ENCODE measurements at places on chromosomes 1 and 21. TPM values are rescaled to one million over a fixed set of nuclear protein-coding genes. Genes with fewer than 3 reads are reported as not detected.
A peak's percentile ranks its signal among the peaks of the same experiment; 100 is the strongest.

- peaks cover 8% of the 10 kb centered on the region for H3K27me3 ChIP-seq
- H3K4me1 ChIP-seq: no peaks in the 10 kb centered on the region
- H3K36me3 ChIP-seq: no peaks in the 10 kb centered on the region
- no peak overlapping the region for H3K4me3 ChIP-seq
- no peak overlapping the region for H3K27ac ChIP-seq
Measured at GRCh38 chr1:228059634-228060457, 22.7 kb upstream of the ARF1 start.

GRCh38 chr1:5993556-5994491 is 1.6 kb upstream of the NPHP4 start:
- no peaks in the 10 kb centered on the region for H3K36me3 ChIP-seq
- peak overlapping the region; percentile 71 for H3K27ac ChIP-seq
- peaks cover 3% of the 10 kb centered on the region for H3K27me3 ChIP-seq
- peaks cover 22% of the 10 kb centered on the region for H3K4me1 ChIP-seq
- no peak for DNase-seq

DNA sequence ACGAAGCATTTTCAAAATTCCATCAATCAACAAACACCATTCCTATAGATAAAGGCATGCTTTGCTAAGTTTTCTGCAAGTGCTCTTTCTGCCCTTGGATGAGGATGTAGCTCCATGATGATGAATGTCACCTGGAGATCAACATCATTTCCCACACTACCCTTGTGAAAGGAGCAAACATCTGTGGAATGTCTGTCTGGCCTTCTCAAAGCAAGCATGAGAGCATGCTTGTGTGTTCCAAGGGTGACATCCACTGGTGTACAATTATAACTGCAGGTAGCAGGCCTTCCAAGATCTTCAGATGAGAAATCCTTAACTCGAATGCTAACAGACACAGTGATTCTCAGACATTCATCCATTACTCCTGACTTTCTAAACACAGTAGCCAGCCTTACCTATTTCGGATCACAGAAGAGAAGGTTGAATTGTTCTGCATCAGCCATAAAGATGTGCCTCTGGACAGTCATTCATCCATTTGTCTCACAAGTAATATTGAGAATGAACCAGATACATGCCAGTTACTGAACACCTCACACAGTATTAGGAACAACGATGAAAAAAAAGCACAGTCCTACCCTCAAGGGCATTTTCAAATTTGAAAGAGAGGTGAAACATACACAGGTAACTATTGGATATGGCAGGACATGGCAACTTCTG is 162.4 kb downstream of the TPR start:
- H3K36me3 ChIP-seq: peaks cover 5% of the 10 kb centered on the region
- no peak overlapping the region for H3K27ac ChIP-seq

Gene KIF26B
- total RNA-seq: 7.6 TPM

Gene BMP8B
- total RNA-seq: not detected

DNA sequence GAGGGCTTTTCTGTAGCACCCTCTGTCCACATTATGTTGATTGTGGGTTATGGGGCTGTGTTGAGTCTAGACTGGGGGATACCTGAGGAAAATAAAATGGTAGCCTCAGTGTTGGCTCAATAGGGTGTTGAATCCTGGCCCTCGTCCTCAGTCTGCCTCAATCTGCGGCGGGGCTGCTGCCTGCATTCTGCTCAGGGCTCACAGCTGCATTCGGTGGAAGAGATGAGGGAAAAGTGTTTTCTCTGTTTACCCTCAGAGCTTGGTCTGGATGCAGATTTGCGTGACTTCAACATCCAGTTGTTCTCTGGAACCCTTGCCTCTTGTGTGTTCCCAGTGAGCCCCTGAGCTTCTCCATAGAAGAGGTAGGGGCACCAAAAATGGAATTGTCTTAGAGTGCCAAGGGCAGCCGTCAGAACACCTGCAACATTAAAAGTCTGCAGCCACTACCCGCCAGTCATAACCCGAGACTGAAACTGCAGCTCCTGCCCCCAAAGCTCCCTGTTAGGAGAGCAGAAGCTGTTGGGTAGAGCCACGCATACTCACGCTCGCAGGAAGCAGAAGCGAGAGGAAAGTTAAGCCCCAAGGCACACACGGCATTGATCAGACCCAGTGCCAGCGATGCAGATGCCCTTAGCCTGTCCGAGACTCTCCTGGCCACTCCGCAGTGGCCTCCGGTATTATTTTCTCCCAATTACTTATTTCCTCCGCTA is 215.3 kb upstream of the C1orf174 start:
- no peaks in the 10 kb centered on the region for H3K27me3 ChIP-seq
- DNase-seq: no peak
- no peaks in the 10 kb centered on the region for H3K36me3 ChIP-seq
- H3K4me3 ChIP-seq: no peak overlapping the region
- H3K27ac ChIP-seq: no peak overlapping the region

Gene MIXL1
- total RNA-seq: 0.14 TPM

DNA sequence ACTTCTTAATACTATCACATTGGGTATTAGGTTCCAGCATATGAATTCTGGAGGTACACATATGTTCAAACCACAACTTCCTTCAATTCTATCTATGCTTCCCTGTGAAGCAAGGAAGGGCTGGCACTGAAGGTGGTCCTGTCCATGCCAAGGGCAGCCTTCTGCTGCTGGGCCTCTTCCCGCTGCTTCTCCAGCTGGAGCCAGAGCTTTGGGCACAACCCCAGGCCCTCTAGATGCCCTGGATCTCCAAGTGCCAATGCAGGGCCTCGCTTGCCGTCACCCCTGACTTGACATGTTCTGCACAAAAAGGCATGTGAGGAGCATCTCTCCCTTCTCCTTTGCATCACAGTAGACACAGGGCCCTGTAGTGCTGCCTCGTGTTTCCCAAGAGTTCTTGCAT is 62.6 kb downstream of the STYXL2 start:
- H3K27ac ChIP-seq: no peak overlapping the region
- no peak for DNase-seq
- peaks cover 1% of the 10 kb centered on the region for H3K27me3 ChIP-seq
- no peak overlapping the region for H3K4me3 ChIP-seq

DNA sequence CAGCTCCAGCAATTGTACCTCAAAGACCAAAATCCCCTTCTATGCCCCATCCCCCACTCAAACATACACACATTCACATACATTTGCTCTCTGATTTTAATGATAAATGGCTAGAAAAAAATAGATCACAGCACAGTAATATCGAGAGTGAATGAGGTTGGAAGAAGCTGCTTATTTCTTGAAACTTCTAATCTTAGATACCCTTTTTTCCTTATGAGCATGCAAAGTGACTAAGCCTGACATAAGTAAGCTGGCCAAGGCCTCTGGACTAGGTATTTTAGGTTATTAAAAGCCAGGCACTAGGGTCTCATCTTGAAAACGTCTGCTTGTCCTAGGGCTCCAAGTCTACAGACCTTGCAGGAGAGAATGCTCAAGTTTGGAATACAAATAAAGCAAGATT is 133.6 kb downstream of the TGFBR3 start:
- H3K36me3 ChIP-seq: peaks cover 7% of the 10 kb centered on the region
- no peak for DNase-seq
- no peak overlapping the region for H3K27ac ChIP-seq
- no peaks in the 10 kb centered on the region for H3K27me3 ChIP-seq
- peaks cover 46% of the 10 kb centered on the region for H3K4me1 ChIP-seq
- H3K4me3 ChIP-seq: no peak overlapping the region

Gene CDC20
- 157 TPM for total RNA-seq

DNA sequence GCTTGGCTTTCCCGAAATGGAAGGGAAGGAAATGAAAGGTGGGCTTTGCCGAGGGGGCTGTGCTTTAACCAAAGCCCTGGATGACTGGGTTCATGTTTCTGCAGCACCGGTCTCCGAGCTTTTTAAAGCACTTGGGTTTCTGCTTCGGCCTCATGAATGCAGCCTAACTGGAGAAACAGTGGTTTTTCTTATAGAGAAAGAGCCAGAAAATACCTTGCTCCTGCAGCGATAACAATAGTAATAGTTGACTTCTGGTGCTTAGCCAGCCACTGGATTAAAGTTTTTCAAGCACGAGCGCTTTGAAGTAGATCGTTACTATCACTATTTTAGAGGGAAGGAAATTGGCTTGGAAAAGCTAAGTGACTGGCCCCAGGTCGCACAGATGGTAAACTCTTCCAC is 500 bp upstream of the DOCK7 start:
- peak overlapping the region; percentile 96 for H3K4me3 ChIP-seq
- DNase-seq: peak; percentile 20
- no peaks in the 10 kb centered on the region for H3K27me3 ChIP-seq
- peak overlapping the region; percentile 88 for H3K27ac ChIP-seq

DNA sequence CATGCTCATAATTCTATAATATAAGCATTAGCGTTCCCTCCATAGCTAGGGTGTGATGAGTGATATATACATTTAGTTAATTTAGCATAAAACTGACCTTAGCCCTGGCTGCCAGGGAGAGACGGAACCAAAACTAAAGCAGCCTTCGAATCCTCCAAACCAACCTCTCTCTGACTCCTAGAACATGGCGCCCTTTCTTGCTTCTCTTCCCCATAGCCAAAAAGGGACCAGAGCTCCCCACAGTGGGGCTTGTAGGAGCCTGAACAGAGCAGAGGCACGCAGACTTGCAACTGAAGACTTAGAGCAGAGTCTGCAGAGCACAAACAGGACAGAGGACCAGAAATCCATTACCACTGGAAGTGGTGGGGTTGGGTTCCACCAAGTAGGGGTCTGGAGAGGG is 17.7 kb downstream of the IRF2BP2 start:
- H3K36me3 ChIP-seq: no peaks in the 10 kb centered on the region
- no peak overlapping the region for H3K27ac ChIP-seq
- no peaks in the 10 kb centered on the region for H3K27me3 ChIP-seq
- no peak for DNase-seq
- peaks cover 17% of the 10 kb centered on the region for H3K4me1 ChIP-seq
- H3K4me3 ChIP-seq: no peak overlapping the region

DNA sequence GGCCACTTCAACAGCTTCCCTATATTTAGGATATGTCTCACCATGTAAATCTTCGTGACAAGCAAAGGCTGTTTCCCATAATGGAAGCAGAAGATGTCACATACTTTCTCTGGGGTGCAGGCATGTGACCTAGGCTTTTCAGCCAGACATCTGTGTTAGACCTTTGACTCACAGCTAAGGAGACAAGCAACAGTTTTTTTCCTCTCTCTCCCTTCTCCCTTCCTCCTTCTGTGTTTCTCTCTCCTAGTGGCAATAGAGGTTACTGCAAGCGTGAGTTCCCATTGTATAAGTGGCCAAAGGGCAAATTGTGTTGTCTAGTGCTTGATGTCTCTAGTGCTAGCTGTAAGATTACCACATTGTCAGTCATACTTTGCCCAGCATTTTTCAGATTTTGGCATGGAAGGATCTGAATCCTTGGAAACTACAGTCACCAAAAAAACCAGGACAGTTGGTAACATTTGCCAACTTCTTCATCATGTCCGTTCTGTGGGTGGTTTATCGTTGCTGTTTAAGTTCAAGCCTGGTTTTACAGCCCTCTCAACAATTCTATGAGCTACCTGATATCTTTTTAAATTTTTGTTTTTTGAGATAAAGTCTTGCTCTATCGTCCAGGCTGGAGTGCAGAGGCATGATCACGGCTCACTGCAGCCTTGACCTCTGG is 44.4 kb upstream of the RABGAP1L start:
- H3K36me3 ChIP-seq: no peaks in the 10 kb centered on the region
- H3K27ac ChIP-seq: no peak overlapping the region
- H3K27me3 ChIP-seq: peaks cover 5% of the 10 kb centered on the region
- no peak overlapping the region for H3K4me3 ChIP-seq

Gene TNFRSF8
- not detected for total RNA-seq

Gene CD1E
- total RNA-seq: not detected

GRCh38 chr1:23168079-23168444 is 594 bp downstream of the LUZP1 start:
- H3K36me3 ChIP-seq: no peaks in the 10 kb centered on the region
- no peak for DNase-seq
- H3K27ac ChIP-seq: peak overlapping the region; percentile 97
- H3K4me1 ChIP-seq: peaks cover 65% of the 10 kb centered on the region
- H3K27me3 ChIP-seq: peaks cover 2% of the 10 kb centered on the region

DNA sequence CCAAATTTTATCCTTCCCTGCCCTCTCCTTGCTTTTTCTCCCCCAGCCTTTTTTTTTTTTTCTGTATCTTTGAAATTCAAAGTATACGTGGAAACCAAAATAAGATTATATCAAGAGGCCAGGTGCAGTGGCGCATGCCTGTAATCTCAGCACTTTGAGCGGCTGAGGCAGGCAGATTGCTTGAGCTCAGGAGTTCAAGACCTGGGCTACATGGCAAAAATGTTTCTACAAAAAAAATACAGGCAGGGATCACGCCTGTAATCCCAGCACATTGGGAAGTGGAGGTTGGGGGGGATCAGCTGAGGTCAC is 6.6 kb upstream of the PRCC start:
- no peak for DNase-seq
- no peaks in the 10 kb centered on the region for H3K27me3 ChIP-seq
- no peak overlapping the region for H3K27ac ChIP-seq
- no peaks in the 10 kb centered on the region for H3K36me3 ChIP-seq
- H3K4me3 ChIP-seq: no peak overlapping the region
- peaks cover 9% of the 10 kb centered on the region for H3K4me1 ChIP-seq

- H3K4me1 ChIP-seq: no peaks in the 10 kb centered on the region
- no peak overlapping the region for H3K27ac ChIP-seq
- H3K36me3 ChIP-seq: no peaks in the 10 kb centered on the region
- no peak for DNase-seq
- peaks cover 10% of the 10 kb centered on the region for H3K27me3 ChIP-seq
Measured at GRCh38 chr1:36710951-36711350, 228.2 kb upstream of the CSF3R start.

GRCh38 chr1:82934074-82934473 is 1064.9 kb downstream of the TTLL7 start:
- no peaks in the 10 kb centered on the region for H3K27me3 ChIP-seq
- H3K4me1 ChIP-seq: no peaks in the 10 kb centered on the region
- H3K27ac ChIP-seq: no peak overlapping the region

DNA sequence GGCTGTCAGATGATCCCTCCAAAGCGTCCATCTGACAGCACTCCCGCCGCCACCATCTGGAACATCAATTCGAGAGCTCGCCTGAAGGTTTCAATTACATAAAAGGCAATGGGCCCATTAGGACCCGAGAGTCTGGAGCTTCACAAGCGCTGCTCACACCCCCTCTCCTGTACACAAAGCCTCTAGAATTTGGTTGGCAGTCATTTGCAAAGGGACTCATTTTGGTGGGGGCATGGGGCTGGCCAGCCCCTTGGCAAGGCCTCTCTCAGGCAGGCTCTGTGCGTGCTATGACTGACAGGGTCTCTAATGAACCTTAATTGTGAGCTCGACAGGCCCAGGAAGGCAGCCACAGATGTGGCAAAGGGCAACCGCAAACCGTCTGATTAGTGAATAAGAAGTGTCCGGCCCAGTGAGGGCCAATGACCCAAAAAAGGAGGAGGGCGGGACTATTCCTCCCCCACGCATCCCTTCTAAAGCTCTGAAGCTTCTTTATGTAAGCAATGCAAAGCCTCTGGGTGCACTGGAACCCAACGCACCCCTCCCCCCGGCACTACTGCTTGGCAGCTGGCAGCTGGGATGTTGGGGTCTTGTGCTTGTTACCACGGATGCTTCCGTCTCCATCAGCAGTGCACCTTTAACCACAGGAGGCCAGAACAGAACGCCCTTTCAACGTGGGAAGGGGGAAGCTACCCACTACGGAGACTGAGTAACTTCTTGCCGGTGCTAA is 79.4 kb downstream of the CAPZB start:
- H3K4me1 ChIP-seq: peaks cover 84% of the 10 kb centered on the region
- peak overlapping the region; percentile 42 for H3K27ac ChIP-seq
- H3K36me3 ChIP-seq: peaks cover 25% of the 10 kb centered on the region
- H3K27me3 ChIP-seq: peaks cover 3% of the 10 kb centered on the region
- peak; percentile 63 for DNase-seq
- peak overlapping the region; percentile 10 for H3K4me3 ChIP-seq

Gene BEND5
- not detected for total RNA-seq
